Stimulated activated naive CD8-positive, alpha-beta T cell treated with anti-CD3 and anti-CD28 coated beads, Interleukin-15, amount 100 ng/mL, for 72 hours (primary cell): ENCODE measurements at places on chromosomes 16 and 17.

GRCh38 chr16:78946556-78946955, 654.0 kb downstream of the MAF start:
- no peak for DNase-seq

DNA sequence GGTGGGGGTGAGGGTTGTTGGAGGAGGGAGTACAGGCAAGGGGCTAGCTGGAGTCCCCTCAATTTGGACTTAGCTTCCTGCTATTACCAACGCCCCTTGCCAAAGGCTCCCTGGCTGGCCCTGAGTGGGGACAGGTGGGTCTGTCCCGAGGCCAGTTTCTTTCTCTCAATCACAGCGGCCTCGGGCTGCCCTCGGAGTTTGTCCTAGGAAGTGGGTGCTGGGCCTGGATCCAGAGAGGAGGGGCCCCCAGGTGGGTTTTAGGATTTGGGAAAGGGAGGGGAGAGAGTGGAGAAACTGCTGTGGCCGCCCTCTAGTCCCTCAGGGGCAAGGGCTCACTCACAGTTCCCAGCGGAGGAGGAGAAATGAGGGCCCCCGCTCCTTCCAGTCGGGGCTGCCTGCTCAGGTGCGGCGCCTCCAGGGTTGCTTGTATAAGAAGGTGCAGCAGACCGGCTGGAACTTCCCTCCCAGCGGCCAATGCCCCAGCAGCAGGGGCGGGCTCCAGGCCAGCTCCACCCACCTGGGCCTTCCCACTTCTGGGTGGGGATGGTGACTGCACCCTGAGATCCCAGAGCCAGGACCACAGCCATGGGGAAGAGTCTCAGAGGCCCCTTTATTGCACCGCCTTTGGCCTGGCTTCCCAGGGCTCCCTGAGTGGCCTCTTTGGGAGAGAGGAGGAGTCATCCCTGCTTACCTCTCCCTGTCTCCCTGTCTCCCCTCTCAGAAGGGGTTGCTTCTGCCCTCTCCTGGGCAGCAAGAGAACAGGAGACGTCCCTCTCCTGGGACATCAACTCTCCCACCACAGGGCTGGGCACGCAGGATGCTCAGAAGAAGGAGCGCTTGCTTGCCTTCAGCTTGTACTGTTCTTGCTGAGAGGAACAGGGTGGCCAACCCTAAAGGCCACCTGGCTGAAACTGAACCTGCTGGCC, 112.0 kb upstream of the SMURF2 start:
- DNase-seq: no peak

DNA sequence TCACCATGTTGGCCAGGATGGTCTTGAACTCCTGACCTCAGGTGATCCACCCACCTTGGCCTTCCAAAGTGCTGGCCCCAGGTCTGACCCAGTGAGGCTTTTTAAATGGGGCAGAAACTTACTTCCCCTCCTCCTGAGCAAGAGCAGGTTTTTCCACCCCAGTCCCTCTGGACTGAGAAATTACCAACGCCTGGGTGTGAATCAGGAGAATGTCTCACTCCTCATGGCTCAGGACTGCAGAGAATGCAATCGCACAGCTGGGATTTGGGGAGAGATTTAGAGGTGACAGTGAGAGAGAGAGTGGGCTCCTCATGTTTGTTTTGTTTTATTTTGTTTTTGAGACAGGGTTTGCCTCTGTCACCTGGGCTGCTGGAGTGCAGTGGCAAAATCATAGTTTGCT, 203.6 kb downstream of the RAB11FIP4 start:
- DNase-seq: no peak

- DNase-seq: no peak
These were observed 40.6 kb downstream of the GOSR1 start for GRCh38 chr17:30517786-30518185.

DNA sequence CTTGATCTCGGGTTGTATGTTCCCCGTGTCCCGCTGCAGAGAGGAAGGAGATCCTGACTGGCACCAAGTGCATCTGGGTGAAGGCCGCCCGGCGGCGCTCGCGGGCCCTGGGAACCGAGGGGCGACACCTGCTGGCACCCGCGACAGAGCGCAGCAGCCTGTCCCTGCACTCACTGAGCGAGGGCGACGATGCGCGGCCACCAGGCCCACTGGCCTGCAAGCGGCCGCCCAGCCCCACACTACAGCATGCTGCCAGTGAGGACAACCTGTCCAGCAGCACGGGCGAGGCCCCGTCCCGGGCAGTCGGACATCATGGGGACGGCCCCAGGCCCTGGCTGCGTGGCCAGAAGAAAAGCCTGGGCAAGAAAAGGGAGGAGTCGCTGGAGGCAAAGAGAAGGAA, 7.5 kb downstream of the BTBD17 start:
- peak; percentile 69 for DNase-seq

- DNase-seq: no peak
These were observed 245.6 kb downstream of the CA10 start for GRCh38 chr17:51912939-51913338.

DNA sequence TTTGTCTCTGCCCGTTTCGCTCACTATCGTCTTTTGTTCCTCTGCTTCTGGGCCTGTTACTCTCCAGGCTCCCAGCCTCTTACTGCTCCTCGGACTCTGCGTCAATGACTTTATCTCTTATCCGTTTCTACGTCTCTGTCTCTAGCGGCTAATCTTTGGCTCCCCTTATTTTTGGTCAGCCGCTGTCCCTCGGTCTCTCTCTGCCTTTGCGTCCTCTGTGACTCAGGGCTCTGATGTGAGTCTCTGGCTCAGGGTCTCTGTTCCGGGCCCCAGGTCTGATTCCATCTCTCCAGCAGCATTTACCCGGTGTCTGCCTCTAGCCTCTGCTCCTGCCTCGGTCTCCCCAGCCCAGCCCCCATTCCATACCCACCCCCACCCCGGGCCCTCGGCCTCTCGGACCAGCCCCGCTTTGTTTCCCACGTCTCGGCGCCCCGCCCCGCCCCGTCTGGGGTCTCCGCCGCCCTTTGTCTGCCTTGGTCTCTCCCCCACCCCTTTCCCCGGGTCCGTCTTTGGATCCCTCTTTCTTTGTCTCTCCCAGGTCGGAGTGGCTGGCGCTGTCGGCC, 547 bp upstream of the ZNF48 start:
- no peak for DNase-seq

GRCh38 chr16:67246081-67246755, 1.1 kb downstream of the FHOD1 start:
- peak; percentile 73 for DNase-seq

DNA sequence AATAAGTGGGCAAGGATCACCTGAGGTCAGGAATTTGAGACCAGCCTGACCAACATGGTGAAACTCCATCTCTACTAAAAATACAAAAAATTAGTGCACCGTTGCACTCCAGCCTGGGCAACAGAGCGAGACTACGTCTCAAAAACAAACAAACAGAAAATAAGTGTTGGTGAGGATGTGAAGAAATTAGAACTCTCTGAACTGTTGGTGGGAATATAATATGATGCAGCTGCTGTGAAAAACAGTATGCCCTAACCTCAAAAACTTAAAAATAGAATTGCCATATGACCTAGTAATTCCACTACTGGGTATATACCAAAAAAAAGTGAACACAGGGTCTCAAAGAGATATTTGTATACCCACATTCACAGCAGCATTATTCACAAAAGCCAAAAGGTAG, 26.1 kb downstream of the GLG1 start:
- DNase-seq: no peak

DNA sequence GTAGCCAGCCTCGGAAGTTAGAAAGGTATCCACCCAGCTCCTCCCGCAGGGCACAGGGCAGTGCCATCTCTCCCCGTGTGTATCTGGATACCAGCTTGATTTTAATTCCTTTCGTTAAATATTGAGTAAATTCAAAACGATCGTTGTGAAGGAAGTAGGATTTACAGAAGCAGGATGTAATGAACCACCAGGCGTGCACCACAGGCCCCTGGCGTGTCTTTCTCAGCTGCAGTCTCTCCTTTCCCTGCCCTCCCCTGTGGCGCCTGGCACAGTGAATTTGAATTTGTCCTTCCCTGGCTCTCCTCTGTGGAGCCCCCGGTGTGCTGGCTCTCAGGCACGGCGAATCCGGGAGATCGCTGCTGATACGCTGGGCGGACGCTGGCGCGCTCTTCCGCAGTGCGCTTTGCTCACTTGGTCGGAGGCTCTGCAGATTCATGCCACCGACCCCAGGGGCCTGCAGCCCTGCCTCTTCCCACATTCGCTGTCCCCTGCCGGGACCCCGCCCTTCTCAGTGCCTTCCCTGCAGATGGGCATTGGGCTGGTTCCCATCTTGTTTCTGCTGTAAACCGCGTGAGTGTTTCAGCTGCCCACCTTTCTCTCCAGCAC, 164.6 kb downstream of the RPTOR start:
- no peak for DNase-seq

- no peak for DNase-seq
These were observed 11.1 kb upstream of the TNK1 start for GRCh38 chr17:7369825-7370224.

DNA sequence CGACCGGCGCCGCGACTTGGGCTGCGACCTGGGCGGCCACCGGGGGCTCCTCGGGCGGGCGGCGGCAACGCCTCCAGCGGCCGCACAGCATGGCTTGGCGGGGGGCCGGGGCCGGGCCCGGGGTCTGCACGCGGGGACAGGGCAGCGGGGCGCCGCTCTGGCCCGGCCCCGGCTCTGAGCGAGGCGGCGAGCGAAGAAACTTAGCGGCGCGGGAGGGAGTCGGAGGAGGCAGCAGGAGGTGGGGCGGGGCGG, at the start of gene PLCD3:
PLCD3 (minus strand) TSS at position 196 of the 252 bp plus-strand sequence; CDS start at position 91, 105 bp downstream.
- DNase-seq: no peak

- DNase-seq: peak; percentile 58
These were observed 8.2 kb downstream of the CAVIN1 start for GRCh38 chr17:42414704-42415409.

- no peak for DNase-seq
These were observed 107.1 kb downstream of the STX8 start for GRCh38 chr17:9468532-9468931.

DNA sequence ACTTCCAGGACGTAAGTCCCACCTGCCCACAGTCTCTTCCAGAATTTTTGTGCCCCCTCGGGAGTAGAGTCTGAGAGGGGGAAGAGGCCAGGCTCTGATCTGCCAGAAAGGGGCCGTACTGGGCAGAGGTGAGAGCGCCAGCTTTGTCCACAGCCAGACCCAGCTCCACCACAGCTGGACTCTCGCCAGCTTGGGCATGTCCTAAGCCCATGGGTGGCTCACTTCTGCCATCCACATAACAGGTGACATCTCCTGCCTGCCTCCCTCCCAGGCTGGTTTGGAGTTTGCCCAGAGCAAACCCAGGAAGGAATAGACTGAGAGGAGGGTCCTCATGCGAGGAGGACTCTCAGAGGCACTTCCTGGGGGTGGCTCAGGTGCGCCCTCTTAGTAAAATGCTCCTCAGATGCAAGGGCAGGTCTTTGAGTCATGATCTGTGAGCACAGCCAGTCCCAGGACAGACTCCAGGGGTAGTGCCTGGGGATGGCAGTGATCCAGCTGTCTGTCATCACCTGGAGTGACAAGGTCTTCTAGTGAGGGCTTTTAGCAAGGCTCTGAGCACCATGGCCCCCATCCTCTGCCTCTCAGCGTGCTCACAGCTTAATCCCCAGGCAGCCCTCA, 89.2 kb downstream of the AMFR start:
- DNase-seq: no peak

- DNase-seq: no peak
These were observed 188.0 kb upstream of the GSE1 start for GRCh38 chr16:85425074-85425662.

DNA sequence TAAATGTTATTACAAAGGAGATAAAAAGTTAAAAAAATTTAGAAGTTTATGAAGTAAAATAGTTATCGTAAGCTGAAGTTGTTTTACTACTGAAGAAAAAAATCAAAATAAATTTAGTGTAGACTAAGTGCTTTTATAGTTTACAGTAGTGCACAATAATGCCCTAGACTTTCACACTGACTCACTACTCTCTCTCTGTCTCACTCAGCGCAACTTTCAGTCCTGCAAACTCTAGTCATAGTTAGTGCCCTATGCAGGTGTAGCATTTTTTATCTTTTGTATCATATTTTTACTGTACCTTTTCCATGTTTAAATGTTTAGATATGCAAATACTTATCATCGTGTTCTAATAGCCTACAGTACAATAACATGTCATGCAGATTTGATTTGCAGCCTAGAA, 17.7 kb upstream of the TOM1L1 start:
- no peak for DNase-seq

- no peak for DNase-seq
These were observed 141.4 kb upstream of the PLEKHM1 start for GRCh38 chr17:45631941-45632340.

- no peak for DNase-seq
These were observed 2.4 kb downstream of the SEC14L5 start for GRCh38 chr16:4960579-4960978.

GRCh38 chr17:41442739-41443138, 2.0 kb upstream of the KRT38 start:
- DNase-seq: no peak

- DNase-seq: peak; percentile 56
These were observed 20.9 kb upstream of the CLEC18A start for GRCh38 chr16:69930117-69930776.

DNA sequence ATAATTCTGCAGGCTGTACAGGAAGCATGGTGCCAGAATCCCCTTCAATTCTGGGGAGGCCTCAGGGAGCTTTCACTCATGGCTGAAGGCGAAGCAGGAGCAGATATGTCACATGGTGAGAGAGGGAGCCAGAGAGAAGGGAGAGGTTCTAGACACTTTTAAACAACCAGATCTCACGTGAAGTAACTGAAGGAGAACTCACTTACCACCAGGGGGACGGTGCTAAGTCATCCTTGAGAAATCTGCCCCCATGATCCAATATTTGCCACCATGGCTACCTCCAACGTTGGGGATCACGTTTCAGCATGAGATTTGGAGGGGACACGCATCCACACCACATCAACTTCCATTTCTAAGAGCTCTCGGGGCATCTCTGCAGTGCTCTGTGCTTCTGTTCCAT, 37.4 kb upstream of the GNA13 start:
- DNase-seq: no peak

DNA sequence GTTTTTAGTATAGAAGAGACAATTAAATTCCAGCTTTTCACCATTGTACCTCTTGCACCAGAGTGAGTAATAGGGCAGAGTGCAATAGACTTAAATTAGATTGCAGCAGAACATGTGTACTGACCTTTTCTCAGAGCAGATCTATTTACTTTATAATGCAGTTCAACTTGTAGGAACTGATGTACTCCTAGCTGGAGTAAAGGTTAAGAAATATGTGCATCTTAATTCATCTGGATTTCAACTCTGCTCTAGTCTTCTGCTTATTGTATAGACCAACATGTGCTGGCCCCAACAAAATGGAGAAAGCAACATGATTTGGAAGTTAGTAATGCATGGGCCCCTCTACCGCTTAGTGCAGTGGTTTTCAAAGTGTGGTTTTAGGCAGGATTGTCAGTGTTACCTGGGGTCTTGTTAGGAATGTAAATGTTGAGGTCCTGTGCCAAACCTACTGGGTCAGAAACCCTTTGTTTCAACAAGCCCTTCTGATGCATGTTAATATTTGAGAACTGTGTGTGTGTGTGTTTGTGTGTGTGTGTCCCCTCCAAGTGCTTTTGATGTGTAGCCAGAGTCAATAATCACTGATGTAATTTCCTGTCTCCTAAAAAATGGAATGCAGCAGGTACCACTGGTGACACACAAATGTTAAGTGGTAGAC, 138.6 kb downstream of the TOX3 start:
- no peak for DNase-seq

GRCh38 chr17:31490019-31490650, 98.7 kb downstream of the RAB11FIP4 start:
- DNase-seq: no peak
